IPS-NIHi11 (cell line): ENCODE measurements at places on chromosomes 13 and 19.

DNA sequence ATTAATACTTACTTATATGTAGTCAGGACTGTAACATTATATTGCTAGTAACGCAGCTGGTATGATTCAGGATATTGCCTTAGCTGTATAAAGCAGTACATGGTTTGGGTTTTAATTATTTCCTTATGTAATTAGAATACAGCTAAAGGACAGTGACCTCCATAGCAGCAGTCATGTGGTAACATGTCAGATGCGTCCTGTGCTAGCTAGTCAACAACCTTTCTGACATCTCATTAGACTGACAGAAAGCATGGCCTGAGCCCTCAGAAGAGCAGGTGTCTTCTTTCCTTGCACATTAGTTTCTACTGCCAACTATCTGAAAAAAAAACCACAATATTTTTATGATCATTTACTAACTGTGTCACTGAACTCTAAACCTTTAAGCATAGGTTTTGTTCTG is 122.2 kb downstream of the MAB21L1 start:
- DNase-seq = no peak

DNA sequence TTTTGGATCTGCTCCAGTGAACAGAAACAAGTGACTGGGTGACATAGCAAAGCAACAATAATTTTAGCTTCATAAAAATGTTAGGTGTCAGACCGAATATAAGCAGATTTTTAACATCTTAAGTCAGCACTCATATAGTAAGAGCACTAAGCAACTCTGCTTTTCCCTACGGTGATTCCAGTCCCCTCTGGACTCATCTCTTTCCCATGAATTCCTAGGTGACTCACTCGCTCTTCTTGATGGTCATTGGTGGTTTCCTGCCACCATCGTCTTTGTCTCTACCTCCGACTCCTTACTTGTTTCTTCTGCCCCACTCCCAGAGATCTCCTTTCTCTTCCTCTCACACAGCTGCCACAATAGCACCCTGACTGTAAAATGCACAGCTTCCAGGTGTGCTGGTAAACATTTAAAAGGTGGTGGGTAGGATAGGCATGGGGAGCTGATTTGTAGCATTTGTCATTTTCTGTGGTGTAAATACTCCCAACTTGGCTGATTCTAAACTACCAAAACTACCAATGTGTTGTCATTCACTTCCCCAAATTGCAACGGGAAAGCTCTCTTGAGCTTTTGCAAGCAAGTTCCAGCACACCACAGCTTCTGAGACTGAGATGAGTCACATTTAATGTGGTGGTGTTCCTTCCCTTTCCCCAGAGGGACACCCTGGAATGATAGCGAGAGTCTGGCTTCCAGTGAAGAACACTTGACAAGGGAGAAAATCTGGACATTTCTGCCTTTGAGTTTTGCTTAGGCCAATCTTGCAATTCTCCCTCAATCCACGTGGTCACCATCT is 42.8 kb upstream of the CLDN10 start:
- DNase-seq = no peak

- DNase-seq = no peak
These were observed 403.3 kb upstream of the ATXN8OS start for GRCh38 chr13:69704311-69704710.

- peak; percentile 23 for DNase-seq
These were observed 22.6 kb upstream of the SLAIN1 start for GRCh38 chr13:77674852-77675251.

DNA sequence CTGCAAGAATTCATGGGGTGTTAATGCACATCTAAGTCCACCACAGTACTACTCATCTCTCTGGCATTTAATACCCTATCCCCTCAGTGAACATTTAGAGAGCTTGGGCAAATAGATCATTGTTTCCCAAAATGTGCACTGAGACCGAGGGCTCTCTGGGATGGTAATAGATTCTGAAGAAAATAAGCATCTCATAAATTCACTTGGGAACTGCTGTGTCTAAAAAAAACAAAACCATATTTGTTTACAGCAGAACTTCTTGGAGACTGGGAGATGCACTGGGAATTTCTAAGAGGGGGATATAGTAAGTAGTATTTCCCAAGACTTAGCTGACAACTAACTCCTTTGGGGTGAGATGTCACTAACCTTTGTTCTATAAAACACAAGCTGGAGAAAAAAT is 58.4 kb downstream of the ENOX1 start:
- DNase-seq = no peak

DNA sequence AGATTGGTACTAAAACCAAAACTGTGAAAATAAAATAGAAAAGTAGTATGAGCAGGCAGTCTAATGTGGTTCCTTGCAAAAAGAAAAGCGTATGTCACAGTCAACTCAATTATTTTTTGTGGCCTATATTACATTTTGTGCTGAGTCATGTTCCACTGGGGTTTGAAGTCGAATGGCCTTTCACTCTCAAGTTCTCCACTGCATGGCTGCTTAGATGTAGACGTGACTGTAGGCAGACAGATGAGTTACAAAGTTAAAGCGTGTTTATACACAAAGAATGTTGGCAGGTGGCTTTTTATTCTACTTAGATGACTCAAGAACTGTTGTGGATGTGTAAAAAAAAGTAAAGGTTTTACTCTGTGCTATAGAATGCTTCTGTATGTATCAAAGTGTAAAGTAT is 133.9 kb downstream of the SLITRK6 start:
- DNase-seq = no peak

DNA sequence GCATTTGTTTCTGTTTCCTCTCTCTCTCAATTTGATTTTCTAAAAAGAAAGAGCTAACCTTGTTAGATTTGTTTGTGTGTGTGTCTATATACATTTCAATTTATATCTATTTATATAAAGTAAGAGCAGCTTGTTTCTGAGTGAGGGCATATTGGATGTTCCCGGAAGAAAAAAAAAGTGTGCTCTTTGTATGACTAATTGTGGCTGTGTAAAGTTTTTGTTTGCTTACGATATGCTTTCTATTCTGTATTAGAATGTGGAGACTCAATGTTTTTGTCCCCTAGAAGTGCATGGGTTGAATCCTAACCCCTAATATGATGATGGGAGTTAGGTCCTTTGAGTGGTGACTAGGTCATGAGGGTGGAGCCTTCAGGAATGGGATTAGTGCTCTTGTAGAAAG is 66.6 kb upstream of the C1QTNF9B start:
- DNase-seq = no peak

GRCh38 chr19:50861010-50861409 is 6.3 kb downstream of the KLK3 start:
- no peak for DNase-seq

DNA sequence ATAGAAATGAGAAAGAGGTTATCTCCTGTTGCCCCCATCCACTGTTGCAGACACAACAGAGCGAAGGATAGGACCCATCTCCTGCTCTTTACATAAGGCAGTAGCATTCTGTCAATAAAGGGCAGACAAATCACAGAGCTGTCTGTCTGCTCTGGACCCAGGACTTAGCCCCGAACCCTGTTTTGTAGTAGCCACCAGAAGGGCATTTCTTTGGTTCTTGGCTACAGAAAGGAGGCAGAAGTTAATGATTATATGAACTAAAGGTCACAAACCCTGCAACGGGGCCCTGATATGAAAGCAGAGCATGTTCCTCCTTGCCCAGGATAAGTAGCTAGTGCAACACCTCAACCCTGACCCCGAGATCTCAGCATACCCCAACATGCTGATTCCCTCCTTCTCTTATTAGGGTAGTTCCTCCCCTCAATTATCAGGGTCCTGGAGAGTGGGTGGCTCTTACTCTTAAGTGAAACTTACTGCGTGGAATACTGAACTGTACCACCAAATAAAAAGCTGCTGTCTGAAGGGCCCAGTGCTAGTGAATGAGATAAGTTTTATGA is 680.4 kb upstream of the SPRY2 start:
- DNase-seq = no peak

DNA sequence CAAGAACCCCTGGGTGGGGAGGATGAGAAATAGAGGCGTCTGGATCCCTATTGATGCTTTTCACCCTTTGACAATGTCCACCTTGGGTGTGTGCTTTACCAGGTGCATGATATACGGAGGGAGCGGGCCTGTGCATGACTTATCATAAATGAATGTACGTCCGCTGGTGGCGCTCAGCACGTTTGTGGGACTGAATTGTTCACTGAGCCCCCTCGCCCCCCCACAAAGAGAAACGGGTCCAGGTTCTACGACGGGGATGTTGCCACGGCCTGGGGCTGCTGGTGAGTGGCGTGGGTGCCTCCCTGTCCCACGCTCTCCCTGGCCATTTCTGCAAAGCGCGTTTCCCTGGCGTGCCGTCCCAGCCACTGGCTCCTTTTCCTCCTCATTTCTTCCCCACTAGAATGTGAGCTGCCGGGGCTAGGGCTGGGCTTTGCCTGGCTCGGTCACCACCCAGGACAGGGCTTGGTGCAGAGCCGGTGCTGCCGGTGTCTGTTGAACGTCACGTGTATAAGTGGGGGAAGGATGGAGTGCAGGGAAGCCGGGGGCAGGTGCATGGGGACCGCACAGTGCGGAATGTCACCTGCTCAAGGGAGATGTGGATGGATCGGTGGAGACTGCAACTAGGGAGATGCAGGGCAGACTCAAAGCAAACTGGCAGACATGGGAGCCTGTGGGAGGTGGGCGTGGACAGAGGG is 21.6 kb downstream of the LRRC4B start:
- DNase-seq = no peak

DNA sequence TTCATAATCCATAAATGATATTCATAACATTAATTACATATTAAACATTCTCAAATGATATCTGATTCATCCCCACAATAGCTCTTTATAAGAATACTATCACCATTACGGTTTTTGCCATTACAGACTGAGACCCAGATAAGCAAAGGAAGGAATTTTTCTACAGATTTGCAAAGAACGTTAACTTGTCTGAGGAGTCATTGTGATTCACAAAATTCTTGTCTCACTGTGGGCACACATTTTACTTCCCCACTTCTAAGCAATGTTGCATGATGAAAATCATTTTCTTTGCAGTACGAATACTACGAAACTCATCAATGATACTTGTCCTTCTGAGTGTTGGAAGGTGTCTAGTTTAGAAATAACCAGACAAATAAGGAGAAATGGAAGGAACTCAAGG is 70.1 kb downstream of the NALCN start:
- no peak for DNase-seq

GRCh38 chr13:48896312-48896711 is 79.4 kb upstream of the FNDC3A start:
- DNase-seq = no peak

- DNase-seq = no peak
These were observed 91.8 kb downstream of the UBL3 start for GRCh38 chr13:29758531-29759114.

DNA sequence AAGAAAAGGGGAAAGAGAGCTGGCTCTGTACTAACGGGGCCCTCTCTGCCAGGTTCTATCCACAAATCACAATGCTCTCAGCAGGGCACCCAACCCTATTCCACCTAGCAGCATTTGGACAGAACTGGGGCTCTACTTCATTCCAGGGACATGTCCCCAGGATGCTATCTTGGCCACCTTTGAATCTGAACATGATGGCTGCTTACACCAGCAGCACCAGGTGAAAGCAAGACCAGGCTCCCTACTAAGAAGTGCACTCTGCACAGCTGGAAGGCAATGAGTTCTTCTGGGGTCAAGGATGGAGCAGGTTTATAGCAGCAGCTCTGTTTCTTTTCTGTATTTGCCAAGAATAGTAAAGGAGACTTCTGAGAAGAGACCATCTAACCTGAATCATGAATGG is 222.4 kb downstream of the DACH1 start:
- no peak for DNase-seq

DNA sequence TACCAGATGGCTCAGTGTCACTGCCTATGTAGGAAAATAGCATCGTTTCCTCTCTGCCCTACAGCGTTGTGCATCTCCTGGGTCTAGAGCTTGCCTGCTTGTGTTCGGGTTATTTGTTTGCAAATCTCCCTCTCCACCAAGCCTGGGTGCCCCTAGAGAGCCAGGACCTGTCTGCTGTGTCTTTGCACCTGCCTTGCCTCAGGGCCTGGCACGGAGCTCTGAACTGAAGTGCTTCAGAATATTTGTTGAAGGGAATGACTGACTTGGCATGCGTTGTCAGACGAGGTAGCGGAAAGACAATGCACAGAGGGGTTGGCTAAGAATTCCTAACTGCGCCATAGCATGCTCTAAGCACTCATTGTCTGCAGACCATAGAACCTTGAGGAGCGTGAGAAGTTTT is 263.4 kb downstream of the FGF9 start:
- DNase-seq = no peak

DNA sequence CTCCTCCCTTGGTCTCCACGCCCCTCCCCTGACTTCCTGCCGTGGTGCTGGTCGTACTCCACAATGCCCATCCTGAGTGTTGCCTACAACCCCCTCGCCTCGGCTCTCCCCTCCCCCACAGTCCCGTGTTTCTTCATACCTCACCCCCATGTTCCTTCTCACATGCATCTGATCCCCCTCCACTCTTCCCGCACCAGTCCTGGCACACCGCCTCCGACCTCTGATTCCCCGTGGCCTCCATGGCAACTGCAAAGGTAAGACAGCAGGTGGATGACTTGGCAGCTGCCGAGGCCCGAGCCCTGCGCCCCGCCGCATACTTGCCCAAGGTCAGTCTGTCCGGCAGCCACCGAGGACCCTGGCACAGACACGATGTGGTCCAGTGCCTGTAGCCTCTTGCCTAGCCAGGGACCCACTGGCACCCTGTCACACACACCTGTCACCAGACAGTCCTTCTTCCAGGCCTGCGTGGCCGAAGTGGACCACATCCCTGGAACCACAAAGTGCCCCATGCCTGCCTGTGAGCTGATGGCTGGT is 16.1 kb upstream of the SDHAF1 start:
- no peak for DNase-seq

GRCh38 chr19:56132316-56132822 is 8.7 kb upstream of the ZNF444 start:
- DNase-seq = no peak

DNA sequence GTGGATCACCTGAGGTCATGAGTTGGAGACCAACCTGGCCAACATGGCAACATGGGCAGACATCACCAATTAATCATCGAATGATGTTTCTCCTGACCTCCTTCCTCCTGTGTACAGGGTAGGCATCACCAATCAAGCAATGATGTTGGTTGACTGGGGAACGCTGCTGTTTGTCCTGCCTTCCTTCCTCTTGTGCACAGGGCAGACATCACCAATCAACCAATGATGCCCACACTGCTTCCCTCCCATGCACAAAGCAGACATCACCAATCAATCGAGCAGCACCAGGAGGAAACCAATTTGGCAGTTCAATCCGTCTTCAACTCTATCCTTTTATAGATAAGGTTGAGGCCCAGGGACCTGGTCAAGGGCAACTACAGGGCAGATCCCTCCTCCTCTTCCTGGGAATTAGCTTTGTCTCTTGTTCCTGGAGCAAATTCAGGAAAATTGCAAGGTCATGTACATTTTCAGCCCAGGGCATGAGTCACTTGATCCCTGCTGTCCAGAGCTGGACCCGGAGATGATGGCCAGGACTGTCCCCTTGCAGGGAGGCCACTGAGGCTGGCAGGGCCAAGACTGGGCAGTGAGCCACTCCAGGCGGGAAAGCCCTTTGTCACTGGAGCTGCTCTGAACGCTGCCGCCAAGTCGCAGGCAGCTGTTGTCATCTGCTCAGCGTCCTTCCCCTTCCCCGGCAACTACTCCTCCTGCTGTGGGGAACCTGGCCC is 5.3 kb upstream of the CSNK1G2 start:
- no peak for DNase-seq

DNA sequence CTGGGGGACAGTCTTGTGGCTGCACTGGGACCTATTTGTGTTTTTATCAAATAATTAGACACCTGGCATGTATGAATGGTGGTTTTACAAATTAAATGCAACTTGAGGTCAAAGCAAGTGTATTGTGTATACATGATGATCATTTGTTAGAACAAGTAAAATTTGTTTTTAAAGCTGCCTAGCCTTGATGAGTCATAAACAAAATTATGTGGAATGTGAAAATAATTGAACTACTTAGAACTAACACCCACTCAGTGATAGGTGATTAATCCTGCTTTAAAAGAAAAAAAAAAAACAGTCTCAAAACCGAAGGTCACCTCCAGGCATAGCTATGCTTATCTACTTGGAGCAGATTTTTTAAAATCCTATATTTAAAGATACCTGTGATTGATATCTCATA is 770.3 kb upstream of the SLITRK5 start:
- no peak for DNase-seq
